Dermis blood vessel endothelial cell (primary cell): ENCODE measurements at places on chromosomes 6 and 20. TPM values are rescaled to one million over a fixed set of nuclear protein-coding genes. Genes with fewer than 3 reads are reported as not detected.
A peak's percentile ranks its signal among the peaks of the same experiment; 100 is the strongest.

DNA sequence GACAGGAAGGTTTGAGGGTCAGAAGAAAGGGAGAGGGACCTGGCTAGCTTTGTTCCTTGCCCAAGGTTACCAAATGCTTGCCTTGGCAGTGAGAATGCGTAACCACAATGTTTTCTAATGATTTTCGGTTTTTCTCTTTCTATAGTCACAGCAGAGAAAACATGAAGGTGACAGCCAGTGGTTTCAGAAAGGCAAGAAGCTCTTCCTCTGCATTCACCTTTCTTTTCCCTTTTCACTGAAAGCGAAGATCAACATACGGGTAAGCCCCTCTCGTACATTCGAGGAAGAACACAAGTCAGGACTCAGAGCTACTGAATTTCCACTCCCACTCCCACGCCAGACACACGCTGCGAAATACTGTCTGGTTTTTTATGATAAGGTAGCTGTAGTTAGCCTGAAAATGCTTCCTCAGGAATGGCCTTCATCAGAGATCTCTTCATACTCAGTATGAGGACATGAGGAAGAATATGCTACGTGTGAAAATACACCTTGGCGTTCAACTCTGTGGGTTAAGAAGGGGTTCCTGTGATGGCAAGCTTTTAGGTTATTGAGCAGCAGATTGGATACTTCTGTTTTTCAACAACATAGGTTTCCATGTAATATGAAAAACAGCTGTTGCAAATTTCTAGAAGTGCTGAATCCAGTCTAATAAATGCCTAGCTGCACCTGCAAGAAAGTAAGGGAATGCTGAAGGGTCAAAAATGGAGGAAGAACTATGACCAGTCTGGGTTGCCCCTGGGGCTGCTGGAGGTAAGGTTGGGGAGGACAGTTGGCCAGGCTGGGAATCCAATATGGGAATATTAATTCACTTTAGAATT lies 7.4 kb upstream of the CD83 start:
- DNase-seq = no peak

DNA sequence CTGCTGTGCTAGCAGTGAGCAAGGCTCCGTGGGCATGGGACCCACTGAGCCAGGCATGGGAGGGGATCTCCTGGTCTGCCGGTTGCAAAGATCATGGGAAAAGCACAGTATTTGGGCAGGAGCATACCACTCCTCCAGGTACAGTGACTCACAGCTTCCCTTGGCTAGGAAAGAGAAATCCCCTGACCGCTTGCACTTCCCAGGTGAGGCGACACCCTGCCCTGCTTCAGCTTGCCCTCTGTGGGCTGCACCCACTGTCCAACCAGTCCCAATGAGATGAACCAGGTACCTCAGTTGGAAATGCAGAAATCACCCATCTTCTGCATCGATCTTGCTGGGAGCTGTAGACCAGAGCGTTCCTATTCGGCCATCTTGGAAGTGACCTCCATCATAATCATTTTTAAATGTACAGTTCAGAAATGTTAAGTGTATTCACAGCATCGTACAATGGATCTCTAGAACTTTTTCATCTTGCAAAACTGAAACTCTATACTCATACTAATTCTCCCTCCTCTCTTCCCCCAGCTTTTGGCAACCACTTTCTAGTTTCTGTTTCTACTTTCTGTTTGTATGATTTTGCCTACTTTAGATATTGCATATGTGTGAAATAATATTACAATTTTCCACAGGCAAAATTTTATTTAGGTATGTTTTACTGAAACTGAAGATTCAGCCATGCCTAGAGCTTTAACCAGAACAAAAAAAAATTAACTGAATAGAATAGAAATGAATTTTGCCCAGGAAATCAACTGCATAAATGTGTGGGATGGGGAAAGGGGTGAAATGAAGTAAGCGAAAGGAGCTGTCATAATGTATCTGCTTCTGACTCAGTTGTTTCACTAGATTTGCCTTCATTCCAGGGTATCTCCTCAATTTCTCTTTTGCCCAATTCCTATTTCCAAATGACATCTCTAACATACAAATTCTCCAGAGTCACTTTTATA lies 100.0 kb downstream of the RWDD2A start:
- DNase-seq = no peak

DNA sequence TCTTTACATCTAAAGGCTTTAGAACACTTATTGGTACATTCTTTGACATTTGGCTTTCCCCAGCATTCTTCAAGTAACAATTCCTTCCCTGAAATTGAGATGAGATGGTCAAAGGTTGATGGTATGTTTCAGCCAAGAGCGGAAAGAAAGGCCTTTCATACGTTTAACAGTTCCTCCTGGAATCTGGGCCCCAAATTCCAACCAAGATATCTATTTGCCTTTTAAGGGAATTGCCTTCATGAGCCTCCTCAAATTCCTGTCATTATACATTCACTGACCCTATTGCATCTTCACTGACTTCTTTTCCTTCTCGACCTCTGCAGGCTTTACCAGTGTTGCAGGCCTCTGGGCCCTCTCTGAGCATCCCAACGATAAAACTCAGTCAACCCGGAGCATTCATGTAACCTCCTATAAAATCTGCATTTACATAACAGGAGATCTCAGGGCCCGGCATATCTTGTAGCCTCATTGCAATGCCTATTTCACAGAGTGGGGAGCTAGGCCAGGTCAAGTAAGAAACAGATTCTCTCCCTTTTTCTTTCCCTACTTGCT lies 18.3 kb upstream of the WFDC9 start:
- no peak for DNase-seq

DNA sequence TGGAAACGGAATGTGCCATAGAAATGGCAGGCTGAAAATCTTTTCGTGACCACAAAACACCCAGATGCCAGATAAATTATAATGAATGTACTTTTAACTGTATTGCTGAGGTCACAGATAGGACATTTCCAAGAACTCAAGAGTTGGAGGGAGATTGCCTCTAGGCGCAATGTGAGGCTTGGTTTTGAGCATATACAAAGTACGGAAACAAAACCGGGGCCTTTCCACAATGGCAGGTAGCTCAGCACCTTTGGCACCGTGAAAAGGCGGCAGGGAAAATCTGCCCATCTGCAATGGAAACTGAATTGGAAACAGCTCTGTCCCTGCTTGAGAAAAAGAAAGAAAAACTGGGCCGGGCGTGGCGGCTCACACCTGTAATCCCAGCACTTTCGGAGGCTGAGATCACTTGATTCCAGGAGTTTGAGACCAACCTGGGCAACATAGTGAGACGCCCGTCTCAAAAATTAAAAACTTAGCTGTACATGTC lies 10.5 kb upstream of the C20orf144 start:
- no peak for DNase-seq

GRCh38 chr6:28597217-28597835 lies 71.6 kb downstream of the GPX5 start:
- peak; percentile 58 for DNase-seq

- no peak for DNase-seq
Measured at GRCh38 chr20:21633829-21634228, 71.6 kb upstream of the PAX1 start.

GRCh38 chr6:18432180-18432579 lies 45.0 kb downstream of the RNF144B start:
- DNase-seq = peak; percentile 25

- DNase-seq = no peak
Measured at GRCh38 chr6:161271343-161272030, 2.4 kb downstream of the AGPAT4 start.

GRCh38 chr6:152093711-152094110 lies 286.2 kb downstream of the ESR1 start:
- no peak for DNase-seq

DNA sequence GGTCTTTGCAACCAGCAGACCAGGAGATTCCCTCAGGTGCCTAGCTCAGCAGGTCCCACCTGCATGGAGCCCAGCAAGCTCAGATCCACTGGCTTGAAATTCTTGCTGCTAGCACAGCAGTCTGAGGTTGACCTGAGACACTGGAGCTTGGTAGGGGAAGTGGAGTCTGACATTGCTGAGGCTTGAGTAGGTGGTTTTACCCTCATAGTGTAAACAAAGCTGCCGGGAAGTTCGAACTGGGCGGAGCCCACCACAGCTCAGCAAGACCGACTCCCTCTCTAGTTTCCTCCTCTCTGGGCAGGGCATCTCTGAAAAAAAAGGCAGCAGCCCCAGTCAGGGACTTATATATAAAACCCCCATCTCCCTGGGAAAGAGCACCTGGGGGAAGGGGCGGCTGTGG lies 34.3 kb downstream of the PRSS35 start:
- DNase-seq = no peak

DNA sequence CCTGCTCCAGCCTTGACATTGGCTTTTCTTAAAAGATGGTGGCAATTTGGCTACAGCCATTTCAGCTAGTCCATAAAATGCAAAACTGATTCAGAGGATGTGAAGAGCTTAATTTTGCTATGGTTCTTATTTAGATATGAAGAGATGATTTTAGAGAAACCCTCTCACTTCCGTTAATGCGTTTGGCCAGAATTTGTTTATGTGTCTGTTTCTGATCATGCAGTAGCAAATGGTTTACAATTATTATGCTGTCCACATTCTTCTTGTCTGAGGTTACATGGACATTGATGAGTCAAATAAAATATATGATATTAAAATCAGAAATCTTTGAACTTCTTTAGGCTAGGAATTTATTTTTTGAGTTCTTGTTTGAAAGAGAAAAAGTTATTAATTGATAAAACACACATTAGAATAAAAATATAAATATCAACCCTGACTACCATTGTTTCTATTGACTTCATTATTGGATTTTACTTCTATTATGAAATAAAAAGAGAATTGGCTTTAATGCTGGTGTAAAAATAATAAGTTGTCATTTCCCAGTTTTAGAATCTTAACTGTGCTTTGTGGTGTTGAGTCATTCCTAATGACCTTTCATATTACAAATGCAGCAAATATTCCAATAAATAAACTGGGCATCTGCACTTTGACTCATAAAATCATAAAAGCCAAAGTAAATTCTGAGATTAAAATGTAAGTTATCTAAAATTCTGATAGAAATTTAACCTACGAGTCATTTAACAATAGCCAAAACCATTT lies 1286.0 kb upstream of the GJE1 start:
- DNase-seq = peak; percentile 40

Gene WFDC6
- not detected in 2 replicates for total RNA-seq
